ENCODE measurements at places on chromosomes 3 and 15.
A peak's percentile ranks its signal among the peaks of the same experiment; 100 is the strongest.

GRCh38 chr3:172647823-172648222, 63.0 kb downstream of the NCEH1 start:
- no peak overlapping the region for H3K27ac ChIP-seq
- DNase-seq: no peak
- no peaks in the 10 kb centered on the region for H3K36me3 ChIP-seq
- H3K4me1 ChIP-seq: no peaks in the 10 kb centered on the region
- H3K4me3 ChIP-seq: no peak overlapping the region
- no peaks in the 10 kb centered on the region for H3K27me3 ChIP-seq

DNA sequence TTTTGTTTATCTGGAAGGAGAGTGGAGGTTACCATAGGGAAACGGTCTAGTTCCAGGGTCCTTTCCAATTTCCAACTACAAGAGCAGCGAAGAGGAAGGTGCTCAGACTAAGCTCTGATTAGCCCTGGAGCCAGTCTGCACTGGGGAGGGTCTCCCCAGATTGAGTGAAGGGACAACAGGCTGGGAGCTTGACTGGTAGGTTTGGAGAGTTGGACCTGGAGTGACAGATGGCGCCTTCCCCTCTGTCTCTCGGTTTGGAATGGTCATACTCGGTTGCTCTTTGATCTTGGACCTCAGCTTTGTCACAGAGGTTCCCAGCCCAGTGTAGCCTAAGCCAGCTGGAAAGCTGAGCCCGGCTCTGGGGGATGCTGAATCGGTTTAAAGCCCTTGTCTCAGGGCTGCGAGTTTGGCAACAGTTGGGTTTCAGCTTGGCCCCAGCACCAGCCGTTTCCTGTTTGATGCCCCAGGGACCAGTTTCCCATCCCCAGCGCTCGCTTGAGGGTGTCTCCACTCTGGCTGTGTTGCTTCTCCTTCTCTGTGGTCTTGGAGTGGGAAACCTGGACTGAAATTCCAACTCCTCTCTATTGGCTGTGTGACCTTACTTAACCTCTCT, 53.1 kb upstream of the ULK4 start:
- no peak overlapping the region for H3K27ac ChIP-seq
- no peaks in the 10 kb centered on the region for H3K36me3 ChIP-seq
- no peaks in the 10 kb centered on the region for H3K27me3 ChIP-seq
- DNase-seq: no peak

GRCh38 chr3:100075851-100076730, 38.2 kb downstream of the FILIP1L start:
- peak overlapping the region; percentile 94 for H3K27ac ChIP-seq
- no peak overlapping the region for H3K4me3 ChIP-seq
- peaks cover 47% of the 10 kb centered on the region for H3K4me1 ChIP-seq
- H3K27me3 ChIP-seq: no peaks in the 10 kb centered on the region
- no peak for DNase-seq

- no peaks in the 10 kb centered on the region for H3K36me3 ChIP-seq
- no peak overlapping the region for H3K4me3 ChIP-seq
- H3K27ac ChIP-seq: no peak overlapping the region
- no peaks in the 10 kb centered on the region for H3K4me1 ChIP-seq
- H3K27me3 ChIP-seq: no peaks in the 10 kb centered on the region
- DNase-seq: peak; percentile 73
Measured at GRCh38 chr3:85576091-85576690, 617.4 kb downstream of the CADM2 start.

GRCh38 chr15:99635794-99636193, 70.0 kb downstream of the MEF2A start:
- no peak overlapping the region for H3K27ac ChIP-seq
- no peaks in the 10 kb centered on the region for H3K27me3 ChIP-seq
- no peak overlapping the region for H3K4me3 ChIP-seq
- no peaks in the 10 kb centered on the region for H3K4me1 ChIP-seq

Measured in hepatocyte (in vitro differentiated cells).